ENCODE measurements at places on chromosomes 11 and 22.

DNA sequence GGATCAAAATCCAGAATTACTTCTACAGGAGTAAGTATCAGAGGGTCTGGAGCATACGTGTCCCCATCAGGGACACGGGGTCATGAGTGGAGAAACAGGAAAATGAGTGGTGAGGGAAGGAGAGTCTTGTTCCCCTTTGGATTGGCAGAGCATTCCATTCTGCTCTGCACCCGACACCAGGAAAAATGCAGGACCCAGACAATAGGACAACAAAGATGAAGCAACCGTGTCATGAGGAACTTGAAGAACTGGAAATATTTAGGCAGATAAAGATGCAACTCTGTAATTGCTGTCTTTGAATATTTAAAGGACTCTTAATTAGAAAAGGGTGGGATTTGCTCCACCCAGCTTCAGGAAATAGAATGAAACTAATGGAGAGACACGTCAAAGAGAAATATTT lies 89.0 kb upstream of the BLID start:
- no peak for DNase-seq

DNA sequence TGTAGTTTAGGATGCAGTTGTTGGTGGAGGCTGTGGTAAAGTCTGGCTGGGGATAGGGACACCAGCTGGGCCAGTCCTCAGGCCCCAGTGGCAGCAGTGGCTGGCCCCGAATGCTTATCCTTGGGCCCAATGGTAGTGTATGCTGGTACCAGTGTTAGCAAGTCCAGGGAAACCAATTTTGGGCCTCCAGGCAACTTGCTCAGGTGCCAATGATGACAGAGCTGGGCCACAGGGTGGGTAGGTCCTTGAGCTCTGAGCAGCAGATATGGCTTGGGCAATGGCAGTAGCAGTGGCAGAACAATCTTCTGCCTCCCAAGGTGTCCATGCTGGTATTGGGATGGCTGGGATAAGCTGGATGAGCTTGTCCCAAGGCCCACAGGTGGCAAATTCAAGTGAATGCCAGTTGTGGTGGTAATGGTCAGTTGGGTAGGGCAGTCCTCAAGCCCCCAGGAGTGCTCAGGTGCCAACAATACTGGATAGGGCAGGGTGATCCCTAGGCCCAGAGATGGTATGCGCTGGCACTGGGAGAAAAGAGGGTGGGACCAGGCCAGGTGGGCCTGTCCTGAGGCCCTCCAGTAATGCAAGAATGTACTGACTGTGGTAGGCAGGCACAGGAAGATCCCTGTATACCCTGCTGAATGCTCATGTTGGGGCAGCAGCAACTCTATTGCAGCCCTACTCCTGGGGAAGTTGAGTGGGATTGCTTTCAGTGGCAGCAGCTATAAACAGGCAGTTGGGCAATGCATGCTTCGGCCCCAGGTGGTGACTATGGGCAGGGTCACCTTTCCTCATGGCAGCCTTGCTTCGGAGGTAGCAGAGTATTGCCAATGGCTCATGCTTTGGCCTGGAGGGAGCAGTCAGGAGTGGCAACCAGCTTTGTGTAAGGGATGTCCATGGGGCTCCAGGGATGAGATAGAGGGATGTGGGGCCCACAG lies 54.7 kb downstream of the KCNQ1OT1 start:
- no peak for DNase-seq

- DNase-seq: no peak
These were observed 87.8 kb upstream of the CRYBB3 start for GRCh38 chr22:25111579-25112517.

GRCh38 chr11:128919216-128919615 lies 23.5 kb downstream of the TP53AIP1 start:
- DNase-seq: no peak

DNA sequence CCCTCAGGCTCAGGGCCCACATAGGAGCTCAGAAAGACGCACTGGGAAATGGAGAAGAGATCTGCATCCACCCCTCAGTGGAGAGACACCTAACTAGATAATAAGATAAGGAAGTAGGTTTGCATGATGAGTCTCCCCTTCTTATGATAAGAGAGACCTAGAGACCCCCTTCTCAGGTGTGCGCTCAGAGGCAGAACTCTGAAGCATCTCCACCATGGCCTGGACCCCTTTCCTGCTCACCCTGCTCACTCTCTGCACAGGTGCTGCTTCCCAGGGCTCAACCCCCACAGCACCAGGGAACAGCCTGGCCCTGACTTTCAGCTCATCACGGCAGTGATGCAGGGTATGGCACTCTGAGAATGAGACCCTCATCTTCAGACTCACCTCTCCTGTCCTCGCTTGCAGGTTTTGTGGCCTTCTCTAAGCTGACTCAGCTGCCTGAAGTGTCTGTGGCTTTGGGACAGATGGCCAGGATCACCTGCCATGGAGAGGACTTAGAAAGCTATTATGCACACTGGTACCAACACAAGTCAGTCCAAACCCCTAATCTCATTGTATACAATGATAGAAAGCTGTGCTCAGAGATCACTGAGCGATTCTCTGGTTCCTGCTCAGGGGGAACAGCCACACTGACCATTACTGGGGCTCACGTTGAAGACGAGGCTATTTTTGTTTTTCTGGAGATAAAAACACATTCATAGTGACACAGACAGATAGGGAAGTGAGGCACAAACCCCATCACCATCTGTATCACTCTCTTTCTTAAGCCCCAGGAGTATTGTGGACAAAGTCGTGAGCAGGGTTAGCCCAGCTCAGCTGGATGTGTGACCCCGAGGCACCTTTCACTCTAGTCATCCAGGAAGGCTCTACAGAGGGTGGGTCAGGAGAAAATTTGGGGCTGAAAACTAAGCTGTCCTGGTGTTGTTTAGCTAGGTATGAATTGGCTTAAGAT lies 29.7 kb upstream of the IGLL5 start:
- DNase-seq: no peak

- no peak for DNase-seq
These were observed 33.4 kb upstream of the GLYATL1 start for GRCh38 chr11:58905721-58906547.

DNA sequence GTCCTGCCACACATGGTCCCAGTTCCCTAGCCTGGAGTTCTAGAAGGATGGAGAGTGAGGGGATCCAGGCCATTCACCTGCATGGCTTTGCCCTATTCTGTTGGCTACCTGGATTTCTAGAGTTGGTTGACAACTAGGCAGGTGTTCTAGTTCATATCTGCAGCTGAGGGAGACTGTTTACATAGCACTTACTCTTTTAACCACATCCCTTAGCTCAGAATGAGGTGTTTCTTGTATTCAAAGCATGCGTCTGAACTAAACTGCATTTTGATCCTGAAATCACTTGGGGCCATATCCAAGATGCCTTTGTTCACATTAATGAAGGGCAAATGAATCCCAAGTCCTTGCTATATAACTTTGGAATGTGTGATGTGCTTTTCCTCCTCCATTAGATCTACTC lies 60.9 kb downstream of the SYT13 start:
- DNase-seq: no peak

GRCh38 chr11:97019305-97019704 lies 629.5 kb downstream of the JRKL start:
- no peak for DNase-seq

- no peak for DNase-seq
These were observed 38.3 kb downstream of the ATG13 start for GRCh38 chr11:46655631-46656030.

DNA sequence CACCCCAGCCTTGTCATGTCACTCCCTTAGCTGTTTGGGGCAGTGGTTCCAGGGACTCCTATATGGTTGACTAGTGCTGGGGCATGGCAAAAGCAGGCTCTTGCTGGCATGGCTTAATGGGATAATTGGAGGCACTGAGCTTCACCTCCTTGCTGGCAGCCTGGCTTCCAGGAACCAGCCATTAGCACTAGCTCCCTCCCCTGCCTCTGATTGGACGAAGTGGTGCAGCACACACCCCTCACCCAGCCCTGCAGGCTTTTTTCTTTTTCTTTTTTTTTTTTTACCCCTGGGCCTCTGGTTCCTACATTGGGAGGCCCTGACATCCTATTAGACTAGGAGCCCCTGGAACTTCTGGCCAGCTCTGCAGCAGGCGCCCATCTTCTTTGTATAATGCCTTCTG lies 18.6 kb downstream of the PHLDB1 start:
- peak; percentile 33 for DNase-seq

DNA sequence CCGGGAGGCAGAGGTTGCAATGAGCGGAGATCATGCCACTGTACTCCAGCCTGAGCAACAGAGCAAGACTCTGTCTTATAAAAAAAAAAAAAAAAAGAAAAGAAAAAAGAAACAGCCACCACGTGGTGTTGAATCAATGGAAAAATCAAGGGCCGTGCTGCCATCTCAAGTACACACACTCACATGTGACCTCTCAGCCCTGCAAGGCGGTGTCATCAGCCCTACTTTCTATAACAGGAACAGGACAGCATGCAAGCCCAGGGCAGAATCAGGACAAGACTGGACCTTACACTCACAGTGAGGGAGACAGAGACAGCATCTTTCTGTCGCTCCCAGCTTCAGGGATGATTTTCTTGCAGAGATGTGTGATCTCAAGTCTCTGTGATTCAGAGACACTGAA lies 179.6 kb downstream of the MPPED1 start:
- DNase-seq: no peak

DNA sequence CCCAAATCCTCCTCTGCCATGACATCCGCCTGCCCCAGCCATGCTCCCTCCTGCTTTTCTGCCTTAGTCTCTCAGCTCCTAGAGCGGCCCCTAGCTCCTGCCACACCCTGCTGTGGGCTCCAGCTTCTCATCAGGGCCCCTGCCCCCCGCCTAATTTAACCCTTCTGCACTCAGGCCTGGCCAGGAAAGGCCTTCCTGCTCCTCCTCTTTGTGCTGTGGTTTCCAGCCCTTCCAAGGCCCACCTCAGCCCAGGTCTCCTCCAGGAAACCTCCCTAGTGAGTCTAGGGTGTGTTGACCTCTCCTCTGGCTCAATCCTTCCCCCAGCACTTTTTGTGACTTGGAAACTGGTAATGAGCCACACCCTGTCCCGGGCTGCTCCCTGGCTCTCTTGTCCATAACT lies 11.3 kb downstream of the PTPN5 start:
- no peak for DNase-seq

- DNase-seq: no peak
These were observed 2.2 kb downstream of the SRRD start for GRCh38 chr22:26485806-26486390.

DNA sequence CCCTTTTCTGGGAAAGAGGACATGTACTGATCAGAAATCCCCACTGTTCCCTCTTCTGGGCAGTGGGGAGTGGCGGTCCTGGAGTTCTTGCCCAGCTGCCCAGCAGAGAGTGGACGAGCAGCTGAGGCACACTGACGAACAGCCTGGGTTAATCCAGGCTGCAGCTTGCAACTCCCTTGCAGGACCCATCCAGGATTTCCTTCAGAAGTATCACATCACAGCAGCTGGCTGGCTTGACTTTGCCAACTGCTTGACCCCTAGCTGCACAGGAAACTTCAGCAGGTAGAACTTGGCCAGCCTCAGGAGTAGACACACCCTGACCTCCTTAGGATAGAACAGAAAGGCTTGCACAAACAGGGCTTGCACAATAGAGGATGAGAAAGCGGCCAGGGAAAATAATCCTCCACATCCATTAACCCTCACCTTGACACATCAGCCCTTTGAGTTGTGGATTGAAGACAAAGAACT lies 27.9 kb upstream of the FZD4 start:
- no peak for DNase-seq

GRCh38 chr11:114171257-114172054 lies 111.9 kb downstream of the ZBTB16 start:
- DNase-seq: no peak

GRCh38 chr11:132334769-132335280 lies 964.4 kb downstream of the NTM start:
- DNase-seq: no peak

DNA sequence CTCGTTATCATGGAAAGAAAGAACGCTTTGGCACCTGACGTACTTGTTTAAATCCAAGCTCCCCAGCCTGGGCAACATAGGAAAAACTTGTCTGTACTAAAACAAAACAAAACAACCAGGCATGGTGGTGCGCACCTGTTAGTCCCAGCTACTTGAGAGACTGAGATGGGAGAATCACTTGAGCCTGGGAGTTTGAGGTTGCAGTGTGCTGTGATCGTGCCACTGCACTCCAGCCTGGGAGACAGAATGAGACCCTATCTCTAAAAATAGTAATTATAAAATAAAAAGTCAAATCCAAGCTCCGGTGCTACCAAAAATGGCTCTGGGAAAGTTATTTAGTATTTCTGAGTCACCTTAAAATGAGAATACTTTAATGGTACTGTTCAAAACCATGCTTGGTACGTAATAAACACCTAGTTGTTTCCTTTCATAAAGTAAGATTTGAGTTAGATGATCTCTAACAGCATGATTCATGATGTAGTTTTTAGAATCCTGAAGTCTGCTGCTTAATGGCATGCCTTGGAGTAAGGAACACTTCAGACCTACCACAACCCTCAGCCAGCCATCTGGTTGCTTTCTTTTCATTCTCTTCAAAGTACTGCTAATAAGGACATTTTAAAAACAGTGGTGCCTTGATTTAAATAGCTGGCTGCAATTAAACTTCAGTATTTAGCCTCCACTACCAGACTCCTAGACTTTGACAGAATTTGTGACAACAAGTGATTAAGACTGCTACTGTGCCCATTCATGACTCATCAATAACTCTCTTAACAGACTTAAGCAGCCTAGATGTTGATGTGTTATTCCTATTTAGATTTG lies 8.4 kb downstream of the PPME1 start:
- DNase-seq: no peak

GRCh38 chr11:23903044-23903704 lies 593.7 kb upstream of the LUZP2 start:
- DNase-seq: no peak

- DNase-seq: no peak
These were observed at the start of gene IRAG1 for GRCh38 chr11:10693509-10694081. TSS of gene IRAG1 (minus strand) at chr11:10693755. CDS start at chr11:10693602, 153 bp downstream.

GRCh38 chr11:130062026-130062425 lies 7.7 kb upstream of the APLP2 start:
- no peak for DNase-seq

DNA sequence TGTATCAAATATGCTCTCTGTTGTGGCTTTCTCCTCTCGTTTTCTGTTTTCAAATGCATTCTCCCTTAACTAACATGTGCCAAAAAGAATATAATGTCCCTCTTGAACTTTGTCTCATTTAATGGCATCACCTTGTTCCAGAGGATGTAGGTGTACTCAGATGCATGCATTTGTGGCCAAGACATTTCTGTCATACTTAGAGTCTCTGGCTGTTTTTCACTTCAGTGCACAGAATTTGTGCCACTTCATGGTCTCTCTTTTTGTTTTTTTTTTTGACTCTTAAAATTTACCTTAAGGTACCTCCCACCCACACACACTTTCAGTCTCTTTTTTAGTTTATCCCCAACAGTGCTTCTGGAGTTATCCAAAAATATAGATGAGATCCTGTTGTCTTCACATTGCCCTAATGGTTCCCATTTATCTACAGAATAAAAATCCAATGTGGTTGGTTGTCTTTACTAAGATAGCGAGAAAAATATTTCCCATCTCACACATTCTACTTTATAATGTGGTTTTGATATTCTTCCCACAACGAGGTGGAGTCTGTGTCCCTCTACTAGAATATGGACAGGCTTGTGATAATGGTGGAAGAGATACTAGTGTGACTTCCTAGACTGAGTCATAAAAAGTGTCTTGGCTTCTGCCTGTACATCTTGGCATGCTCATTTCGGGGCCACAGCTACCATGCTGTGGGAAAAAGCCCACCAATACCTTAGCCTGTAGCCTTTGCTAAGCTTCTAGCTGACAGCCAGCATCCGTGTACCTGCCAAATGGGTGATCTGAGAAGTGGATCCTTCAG lies 125.8 kb downstream of the DDX10 start:
- no peak for DNase-seq

- no peak for DNase-seq
These were observed 89.4 kb downstream of the PACS1 start for GRCh38 chr11:66159324-66159984.

GRCh38 chr11:101429703-101430540 lies 153.9 kb downstream of the TRPC6 start:
- no peak for DNase-seq
